ENCODE measurements at places on chromosomes 11 and 22.

GRCh38 chr22:45454275-45454674 is 40.8 kb downstream of the RIBC2 start:
- DNase-seq = peak; percentile 96

- DNase-seq = no peak
Measured at GRCh38 chr22:19003508-19003907, 67.4 kb upstream of the PRODH start.

- peak; percentile 40 for DNase-seq
Measured at GRCh38 chr22:33792832-33793231, 127.4 kb downstream of the LARGE1 start.

DNA sequence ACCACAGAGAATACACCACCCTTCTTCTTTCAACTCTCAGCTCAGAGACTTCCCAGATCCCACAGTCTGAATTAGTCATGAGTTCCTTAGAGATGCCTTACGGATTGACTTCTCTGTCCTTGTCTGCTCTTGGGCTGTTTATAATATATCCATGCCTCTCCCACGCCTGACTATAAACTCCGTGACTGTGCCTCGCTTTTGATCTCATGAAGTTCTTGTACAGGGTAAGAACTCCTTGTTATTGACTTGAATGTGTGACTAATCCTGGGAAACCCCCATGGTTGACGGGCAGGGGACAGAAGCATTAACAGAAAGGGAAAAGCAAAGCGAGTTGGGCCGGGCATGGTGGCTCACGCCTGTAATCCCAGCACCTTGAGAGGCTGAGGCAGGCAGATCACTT is 62.4 kb upstream of the POU2AF1 start:
- DNase-seq = peak; percentile 42

DNA sequence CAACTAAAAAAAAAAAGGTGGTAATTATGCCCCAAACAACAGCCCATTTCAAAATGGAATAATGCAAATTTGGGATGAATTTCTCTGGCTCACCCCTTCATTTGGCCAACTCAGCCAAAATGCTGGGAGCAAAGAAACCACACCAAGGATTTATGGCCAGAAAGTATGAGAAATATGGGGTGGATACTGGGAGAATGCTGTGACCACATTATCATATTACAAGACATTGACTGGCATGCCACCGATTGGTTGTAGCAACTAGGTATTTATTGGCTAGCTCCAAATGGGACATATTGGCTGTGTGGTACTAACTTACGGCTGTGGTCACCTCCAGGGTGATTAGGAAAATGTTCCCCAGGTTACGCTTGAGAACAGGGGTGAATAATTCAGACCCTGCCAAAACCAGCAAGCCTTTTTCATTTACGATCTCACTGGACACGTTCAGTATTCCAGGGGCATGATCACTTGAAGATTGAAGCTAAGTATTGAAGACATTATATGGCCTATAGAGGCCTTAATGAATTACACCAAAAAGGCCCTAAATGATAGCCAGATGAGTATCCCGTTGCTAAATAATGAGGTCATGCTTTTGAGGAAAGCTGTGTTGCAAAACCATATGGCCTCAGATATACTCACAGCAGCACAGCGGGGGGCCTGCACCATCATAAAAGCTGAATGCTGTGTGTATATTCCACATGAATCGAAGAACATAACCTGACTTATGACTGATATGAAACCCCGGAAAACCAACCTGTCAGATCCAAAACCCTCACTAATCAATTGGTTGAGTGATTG is 3.8 kb upstream of the FDX1 start:
- peak; percentile 93 for DNase-seq

DNA sequence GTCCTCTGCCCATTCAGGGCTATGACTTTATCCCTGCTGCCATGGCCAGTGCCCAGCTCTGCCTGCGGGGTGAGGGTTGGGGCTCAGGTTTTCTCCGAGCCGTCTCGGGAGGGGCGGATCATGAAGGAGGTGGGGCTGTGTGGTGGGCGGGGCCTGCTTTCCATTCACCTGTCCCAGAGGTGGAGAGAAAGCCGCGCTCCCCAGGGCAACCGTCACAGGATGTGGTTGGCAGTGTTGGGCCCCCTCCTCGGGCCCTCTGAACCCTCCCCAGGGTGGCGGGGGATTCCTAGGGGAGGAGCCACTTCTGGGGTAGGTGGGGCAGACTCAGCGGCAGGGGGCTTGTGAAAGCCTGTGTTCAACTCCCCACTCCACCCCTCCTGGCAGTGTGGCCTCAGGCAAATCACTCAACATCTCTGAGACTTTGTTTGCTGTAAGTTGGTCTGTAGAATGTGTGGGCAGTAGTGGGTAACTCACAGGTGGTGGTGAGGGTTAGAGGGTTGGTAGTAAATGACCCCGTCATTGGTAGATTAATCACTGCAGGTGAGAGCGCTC is 50.3 kb downstream of the CD6 start:
- DNase-seq = no peak

DNA sequence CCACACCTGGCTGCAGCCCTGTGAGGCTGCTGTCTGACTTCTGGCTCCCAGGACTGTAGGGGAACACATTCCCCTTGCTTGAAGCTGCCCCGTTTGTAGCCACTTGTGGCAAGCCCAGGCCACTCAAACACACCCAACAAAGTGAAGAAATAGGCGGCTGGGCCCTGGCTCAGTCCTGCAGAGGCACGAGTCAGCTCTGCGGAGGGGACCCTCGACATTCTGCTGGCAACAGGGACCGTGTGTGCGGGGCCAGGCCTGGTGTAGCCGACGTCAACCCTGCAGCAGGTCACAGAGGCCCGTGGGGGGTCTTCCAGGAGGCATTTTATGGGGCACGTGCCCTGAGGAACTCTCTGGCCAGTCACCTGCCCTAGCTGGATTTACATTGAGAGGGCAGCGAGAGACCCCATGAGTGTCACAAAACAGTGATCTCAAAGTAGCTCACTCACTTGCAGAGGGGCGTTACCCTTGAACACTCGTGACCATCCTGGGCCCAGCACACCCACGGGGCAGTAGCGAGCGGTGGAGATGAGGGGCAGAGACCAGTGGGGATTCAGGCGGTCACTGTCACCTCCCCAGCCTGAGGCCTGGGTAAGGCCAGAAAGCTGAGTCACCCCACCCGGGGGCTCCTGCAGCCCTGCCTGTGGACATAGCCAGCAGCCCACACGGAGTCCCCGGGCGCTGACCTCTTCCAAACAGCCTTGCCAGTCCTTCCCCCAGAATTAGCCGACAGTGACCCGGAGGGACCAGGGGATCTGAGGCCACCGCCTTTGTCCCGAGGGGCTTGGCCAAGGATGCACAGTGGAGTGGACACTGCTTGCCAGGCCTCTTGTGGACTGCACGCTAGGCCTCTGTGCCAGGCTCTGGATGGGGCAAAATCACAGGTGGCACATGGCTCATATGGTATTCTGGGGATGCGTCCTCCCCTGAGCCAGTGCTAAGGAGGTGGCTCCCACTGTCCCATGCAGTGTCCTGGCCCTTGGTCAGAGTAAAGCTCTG is 139.5 kb downstream of the CTTN start:
- DNase-seq = no peak

GRCh38 chr11:94925422-94926270 is 47.7 kb downstream of the CWC15 start:
- no peak for DNase-seq

GRCh38 chr11:84319863-84320262 is 1033.7 kb upstream of the CCDC90B start:
- DNase-seq = no peak

DNA sequence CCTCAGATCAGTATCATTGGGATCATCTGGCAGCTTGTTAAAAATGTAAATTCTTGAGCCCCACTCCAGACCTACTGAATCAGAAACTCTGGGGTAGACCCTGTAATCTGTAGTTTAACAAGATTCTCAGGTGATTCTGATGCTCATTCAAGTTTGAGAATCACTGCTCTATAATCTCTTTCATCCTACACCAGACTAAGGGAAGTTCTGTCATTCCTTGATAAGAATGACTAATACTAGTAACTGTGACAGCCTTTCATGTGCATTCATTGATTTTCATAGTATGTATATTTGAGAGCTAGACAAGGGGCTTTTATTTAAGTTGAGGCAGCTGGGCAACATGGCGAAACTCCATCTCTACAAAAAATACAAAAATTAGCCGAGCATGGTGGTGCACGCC is 30.0 kb downstream of the NAT10 start:
- DNase-seq = no peak

DNA sequence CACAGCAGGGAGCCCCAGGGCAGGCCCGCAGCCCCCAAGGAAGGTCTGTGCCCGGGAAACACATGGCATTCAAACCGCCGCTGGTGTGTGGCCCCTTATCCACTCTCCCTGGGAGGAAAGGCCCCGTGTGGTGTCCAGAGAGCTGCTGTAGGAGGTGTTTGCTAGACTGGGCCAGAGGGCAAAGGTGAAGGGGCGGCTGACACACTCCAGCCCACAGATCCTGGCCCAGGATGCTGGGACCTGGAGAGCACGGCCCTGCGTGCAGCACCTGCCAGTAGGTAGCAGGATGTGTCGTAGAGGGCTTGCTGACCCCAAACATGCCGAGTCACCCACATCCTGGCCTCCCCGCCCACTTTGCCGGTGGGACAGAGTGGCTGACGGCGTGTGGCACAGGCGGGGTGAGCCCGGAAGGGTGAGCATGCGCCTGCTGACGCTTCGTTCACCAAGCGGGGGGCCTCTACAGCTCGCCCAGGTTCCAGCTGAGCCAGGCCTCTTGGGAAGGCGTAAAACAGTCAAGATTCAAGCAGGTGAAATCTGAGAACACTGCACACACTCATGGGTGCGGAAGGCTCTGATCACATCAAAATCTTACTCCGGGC is 11.0 kb downstream of the OSBPL5 start:
- DNase-seq = no peak

DNA sequence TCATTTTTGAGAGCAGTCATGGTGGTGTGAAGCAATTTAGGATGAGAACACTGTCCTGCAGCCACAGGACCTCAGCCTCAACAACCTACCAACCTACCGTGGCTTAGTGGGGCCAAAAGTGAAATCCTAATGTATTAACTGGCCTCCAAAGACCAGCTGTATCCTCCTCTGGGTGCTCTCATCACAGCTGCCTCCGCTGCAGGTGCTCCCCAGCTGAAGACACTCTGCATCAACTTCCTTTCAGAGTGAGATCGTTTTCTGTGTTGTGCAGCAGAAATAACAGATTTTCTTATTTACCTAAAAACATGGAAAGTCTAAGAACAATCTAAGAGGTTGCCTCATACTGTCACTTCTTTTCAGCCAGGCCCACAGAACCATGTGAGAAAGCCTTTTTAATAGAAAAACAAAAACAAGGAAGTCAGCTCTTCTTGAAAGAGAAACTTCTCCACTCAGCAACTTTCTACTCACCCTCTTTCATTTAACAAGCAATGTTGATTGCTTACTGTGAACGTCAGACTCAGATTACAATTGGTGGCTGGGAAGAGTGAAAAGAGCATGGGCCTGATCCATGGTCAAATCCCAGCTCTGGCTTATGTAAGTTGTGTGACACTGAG is 136.1 kb downstream of the TENM4 start:
- DNase-seq = peak; percentile 8

- peak; percentile 22 for DNase-seq
Measured at GRCh38 chr11:36041988-36042611, 98.2 kb downstream of the LDLRAD3 start.

DNA sequence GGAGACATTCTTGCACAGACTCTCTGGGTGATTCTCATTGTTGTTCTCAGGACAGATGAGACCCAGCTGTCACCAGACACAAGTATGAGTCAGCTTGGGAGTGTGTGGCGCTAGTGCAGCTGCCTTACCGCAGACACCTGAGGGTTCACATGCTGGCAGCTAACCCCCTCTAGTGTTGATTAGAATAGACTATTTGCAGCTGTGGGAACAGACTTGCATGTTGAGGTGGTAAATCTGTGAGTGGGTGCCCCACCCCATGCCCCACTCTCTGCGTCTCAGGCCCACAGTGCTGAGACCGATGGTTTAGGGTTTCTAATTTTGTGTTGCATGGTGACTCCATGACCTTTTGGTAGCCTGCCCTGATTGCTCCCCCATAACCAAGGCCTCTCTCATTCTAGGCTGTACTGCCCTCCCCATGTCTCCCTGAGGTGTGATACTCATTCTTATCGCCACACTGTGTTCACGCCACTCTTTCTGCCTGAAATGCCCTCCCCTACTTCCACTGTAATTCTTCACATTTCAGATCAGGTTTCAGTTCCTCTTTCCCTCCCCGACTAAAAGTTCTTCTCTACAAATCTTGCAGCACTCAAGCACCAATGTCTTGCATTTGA is 73.7 kb upstream of the KIRREL3 start:
- DNase-seq = peak; percentile 92

- DNase-seq = no peak
Measured at GRCh38 chr11:125190566-125190965, 26.0 kb downstream of the PKNOX2 start.

DNA sequence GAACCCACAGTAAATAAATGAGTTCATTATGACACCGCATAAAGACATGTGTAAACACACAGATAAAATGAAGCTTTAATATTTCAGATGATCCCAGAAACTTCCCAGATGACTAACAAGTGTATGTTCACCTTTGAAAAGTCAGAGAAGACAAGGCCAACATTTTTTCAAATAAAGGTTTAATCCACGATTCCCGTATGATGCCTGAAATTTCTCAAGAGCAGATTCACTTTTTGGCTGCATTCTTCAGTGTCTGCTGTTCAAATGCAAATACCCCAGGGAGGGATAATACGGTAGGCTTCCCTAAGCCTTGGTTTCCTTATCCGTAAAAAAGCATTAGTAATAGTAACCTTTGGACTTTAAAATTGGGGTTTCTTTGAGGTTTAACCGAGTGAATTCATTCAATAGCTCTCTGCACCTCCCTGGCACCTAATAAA is 62.5 kb downstream of the SYTL2 start:
- peak; percentile 18 for DNase-seq

DNA sequence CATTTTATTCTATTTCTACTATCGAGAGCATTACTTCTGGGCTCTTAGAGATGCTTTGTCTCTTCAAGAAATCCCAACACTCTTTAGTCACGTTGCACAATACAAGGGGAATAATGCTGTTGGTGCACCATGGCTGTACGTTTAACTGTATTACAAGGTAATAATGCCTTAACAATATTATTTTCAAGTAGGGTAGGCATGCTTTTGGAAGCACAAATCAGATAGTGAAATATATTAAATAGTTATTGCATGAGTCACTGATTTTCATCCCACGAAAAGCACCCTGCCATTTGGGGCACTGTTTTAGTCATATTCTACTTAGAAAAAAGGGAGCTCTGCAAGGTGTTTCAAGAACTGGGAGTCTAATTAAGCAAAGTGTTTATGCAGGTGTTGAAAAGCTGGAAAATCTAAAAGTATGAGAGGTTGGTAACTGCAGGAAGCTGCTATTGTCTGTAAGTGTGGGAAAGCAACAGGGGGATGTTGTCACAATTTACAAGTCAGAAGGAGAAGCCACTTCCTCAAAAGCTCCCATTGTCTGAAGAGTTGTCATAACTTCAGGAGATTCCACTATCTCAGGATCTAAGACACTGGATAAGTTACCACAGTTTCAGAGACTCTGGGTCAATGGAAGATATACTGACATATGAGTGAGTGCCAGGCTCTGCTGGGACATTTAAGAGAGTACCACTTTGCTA is 218.2 kb downstream of the JRKL start:
- no peak for DNase-seq

- DNase-seq = no peak
Measured at GRCh38 chr11:62116451-62116850, 7.4 kb upstream of the INCENP start.

- peak; percentile 71 for DNase-seq
Measured at GRCh38 chr22:26679003-26679629, 21.7 kb downstream of the MIAT start.
